ENCODE measurements at places on chromosomes 1 and 21.

GRCh38 chr1:56816264-56816663 lies 2.9 kb downstream of the FYB2 start:
- no peak for DNase-seq

DNA sequence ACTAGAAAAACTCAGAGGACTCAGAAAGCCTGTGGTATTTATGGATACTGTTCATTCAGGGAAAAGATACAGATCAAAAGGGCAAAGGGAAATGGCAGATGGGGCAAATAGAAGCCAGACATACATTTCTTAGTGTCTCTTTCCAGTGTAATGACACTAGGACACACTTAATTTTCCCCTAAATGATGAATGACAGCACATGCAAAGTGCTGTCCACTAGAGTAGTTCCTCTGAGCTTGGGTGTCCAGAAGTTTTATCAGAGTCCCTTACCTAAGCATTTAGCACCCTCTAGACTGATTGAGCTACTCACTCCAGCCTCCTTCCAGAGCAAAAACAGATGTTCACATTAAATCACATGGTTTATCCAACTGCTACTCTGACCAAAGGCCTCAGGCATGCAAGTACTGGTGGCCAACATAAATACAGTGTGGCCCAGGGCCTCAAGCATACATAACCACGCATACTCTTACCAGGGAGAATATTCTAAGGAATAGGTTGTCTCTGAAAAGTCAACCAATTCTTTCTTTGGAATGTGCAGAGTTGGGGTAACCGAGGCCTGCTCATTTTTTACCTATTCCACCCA lies 166.9 kb downstream of the NCAM2 start:
- no peak for DNase-seq

DNA sequence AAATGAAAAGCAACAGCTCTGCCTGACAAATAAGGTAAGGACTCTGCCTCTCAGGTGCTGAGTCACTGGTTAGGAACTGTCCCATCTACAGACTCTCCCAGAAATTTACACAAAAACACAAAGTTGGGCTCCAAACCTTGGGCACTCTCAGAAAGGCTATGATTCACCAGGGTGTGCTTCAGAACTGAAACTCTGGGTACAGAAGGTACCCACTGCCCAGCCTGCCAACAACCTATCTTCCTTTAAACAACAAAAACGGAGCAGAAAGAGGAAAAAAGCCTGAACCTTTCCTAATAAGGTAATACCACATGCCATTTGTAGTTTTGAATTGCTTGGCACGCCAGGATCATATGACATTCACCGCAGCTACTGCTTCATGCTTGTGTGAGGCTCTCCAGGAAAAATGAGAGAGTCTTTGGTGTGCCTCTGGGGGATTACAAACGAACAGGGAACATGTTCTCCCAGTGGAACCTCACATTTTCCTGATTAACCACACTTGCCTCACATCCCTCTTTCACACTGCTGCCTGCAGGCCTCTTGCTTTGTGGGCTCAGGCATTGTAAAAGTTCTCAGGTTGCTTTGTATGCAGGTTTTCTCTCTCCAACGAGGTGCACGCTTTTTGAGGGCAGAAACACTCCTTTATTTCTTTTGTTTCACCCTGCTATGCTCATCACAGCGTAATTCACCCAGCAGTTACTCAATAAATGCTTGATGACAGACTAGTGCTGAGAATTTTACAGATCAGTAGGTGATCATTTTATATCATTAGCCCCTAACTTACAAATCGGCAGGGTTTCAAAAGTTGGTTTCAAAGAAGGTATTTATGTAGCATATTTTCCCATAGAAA lies 65.1 kb downstream of the GADD45A start:
- DNase-seq: no peak

- DNase-seq: no peak
These were observed 7.4 kb upstream of the IGFN1 start for GRCh38 chr1:201183209-201183608.

GRCh38 chr1:150887018-150887417 lies at the start of gene CTXND2:
Gene CTXND2 (plus strand): TSS chr1:150887136. CDS start chr1:150912315, 25,179 bp downstream.
- DNase-seq: no peak
